ENCODE measurements at places on chromosomes 4 and X. TPM values are rescaled to one million over a fixed set of nuclear protein-coding genes. Genes with fewer than 3 reads are reported as not detected.

- H3K4me1 ChIP-seq = peaks cover 32% of the 10 kb centered on the region
- no peak for DNase-seq
- peak overlapping the region; percentile 41 for H3K27ac ChIP-seq
- H3K36me3 ChIP-seq = peaks cover 12% of the 10 kb centered on the region
Measured at GRCh38 chrX:47576021-47576898, 6.0 kb upstream of the TIMP1 start.

DNA sequence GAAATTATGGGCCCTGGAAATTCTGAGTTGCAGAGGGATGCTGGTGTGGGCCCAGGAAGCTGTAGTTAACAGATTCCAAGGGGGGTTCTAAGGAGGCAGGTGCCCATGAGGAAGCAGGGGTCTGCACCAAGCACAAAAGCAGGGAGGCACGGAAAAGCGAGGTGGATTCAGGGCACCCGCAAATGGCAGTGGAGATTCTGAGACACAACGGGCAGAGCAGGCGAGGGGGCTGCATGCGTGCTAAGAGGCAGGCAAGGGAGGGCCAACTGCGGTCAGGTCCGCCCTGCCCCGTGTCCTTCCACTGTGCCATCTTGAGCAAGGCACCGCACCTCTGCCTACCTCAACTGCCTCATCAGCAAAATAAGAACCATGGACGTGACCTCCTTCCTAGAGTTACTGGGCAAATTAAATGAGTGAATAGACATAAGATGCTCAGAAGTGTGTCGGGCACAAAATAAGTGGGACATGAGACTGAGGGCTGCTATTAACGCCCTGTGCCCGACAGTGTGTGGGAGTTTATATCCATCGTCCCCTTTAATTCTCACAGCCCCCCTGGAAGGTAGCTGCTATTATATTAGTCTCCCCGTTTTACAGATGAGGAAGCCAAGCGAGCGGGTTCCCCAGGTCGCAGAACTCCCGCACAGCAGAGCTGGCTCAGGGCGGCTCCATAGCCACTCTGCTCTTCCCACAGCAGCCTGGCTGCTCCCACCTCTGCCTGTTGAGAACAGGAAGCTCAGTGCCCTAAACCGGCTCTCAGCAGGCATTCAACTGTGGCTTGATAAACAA lies 67.6 kb downstream of the PPP2R2C start:
- H3K4me3 ChIP-seq = no peak overlapping the region
- peaks cover 29% of the 10 kb centered on the region for H3K4me1 ChIP-seq
- DNase-seq = no peak
- no peak overlapping the region for H3K27ac ChIP-seq
- H3K36me3 ChIP-seq = no peaks in the 10 kb centered on the region

- H3K4me1 ChIP-seq = peaks cover 36% of the 10 kb centered on the region
- peak overlapping the region; percentile 12 for H3K4me3 ChIP-seq
- peak overlapping the region; percentile 26 for H3K27ac ChIP-seq
- peaks cover 14% of the 10 kb centered on the region for H3K36me3 ChIP-seq
Measured at GRCh38 chr4:175971388-175972179, 94.1 kb upstream of the WDR17 start.

DNA sequence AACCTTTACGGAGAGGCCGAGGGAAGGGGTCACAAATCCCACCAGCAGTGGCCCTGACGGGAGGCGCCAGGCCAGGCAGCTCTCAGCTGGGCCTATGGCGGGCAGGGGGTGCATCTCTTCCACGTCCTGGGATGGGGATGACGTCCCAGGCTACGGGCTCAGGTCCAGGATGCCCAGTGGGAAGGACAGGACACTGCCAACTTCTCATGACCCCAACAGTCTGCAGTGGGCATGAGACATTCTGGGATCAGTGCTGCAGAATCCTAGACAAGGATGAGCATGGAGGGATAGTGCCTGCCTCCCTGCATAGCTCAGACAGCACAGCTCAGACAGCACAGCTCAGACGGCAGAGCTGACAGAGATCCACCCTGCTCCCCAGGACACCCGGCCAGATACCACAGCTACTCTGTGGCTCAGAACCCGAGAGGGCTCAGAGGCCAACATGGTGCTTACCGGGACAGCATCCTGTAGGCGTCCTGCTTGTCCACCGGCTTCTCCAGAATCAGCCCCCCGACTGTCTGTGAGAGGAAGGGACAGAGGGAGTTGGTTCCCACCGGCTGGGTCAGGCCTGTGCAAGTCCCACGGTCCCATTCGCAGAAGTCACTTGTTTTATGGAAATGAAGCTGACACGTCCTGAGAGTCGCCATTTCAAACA lies 17.3 kb downstream of the ASMTL start:
- no peak overlapping the region for H3K4me3 ChIP-seq
- DNase-seq = peak; percentile 7
- H3K27me3 ChIP-seq = no peaks in the 10 kb centered on the region
- H3K36me3 ChIP-seq = peaks cover 44% of the 10 kb centered on the region
- H3K4me1 ChIP-seq = no peaks in the 10 kb centered on the region
- H3K27ac ChIP-seq = no peak overlapping the region

The CENPU gene
- total RNA-seq = 60.5 TPM

- H3K27me3 ChIP-seq = no peaks in the 10 kb centered on the region
- H3K36me3 ChIP-seq = no peaks in the 10 kb centered on the region
- peaks cover 8% of the 10 kb centered on the region for H3K4me1 ChIP-seq
- DNase-seq = no peak
- no peak overlapping the region for H3K4me3 ChIP-seq
Measured at GRCh38 chr4:154164931-154165839, 326.4 kb downstream of the DCHS2 start.

- no peaks in the 10 kb centered on the region for H3K27me3 ChIP-seq
- H3K4me3 ChIP-seq = no peak overlapping the region
- no peak for DNase-seq
- no peaks in the 10 kb centered on the region for H3K36me3 ChIP-seq
- no peak overlapping the region for H3K27ac ChIP-seq
Measured at GRCh38 chr4:173685831-173686210, 155.8 kb upstream of the HAND2 start.

DNA sequence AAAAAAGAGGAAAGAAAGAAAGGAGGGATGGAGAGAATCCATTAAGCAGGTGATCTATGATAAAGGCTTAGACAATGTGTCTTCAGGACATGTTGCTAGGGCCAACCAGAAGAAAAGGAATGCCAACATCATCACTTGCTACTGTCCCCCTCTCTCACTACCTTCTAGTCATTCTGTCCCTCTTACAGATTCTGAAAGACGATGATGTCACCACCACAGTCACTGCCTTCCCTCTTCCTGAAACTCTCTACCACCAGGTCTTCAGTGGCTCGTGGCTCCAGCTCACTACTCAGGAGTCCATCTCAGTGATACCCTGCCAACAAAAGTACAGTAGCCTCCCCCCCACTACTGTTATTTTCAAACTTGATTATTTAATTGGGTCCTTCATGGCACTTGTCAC lies 64.0 kb downstream of the KCNIP4 start:
- no peak overlapping the region for H3K27ac ChIP-seq
- H3K4me3 ChIP-seq = no peak overlapping the region
- 0 out of 2 replicates have a peak, but pooled peaks cover 5% of the 10 kb centered on the region for H3K4me1 ChIP-seq
- no peak for DNase-seq
- no peaks in the 10 kb centered on the region for H3K27me3 ChIP-seq

The STARD8 gene
- total RNA-seq = 3.1 TPM

The CFAP47 gene
- total RNA-seq = 0.07 TPM

DNA sequence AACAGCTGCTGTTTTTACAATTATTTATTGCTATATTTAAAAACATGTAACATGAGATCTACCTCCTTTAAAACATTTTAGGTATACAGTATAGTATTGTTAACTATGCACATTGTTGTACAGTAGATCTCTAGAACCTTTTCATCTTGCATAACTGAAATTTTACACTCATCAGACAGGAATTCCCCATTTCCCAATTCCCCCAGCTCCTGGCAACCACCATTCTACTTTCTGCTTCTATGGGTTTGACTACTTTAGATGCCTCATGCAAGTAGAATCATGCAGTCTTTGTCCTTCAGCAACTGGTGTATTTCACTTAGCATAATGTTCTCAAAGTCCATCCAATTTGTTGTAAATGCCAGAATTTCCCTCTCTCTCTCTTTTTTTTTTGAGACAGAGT lies 9.7 kb upstream of the LSM6 start:
- peaks cover 6% of the 10 kb centered on the region for H3K27me3 ChIP-seq
- no peak overlapping the region for H3K4me3 ChIP-seq
- DNase-seq = no peak
- no peaks in the 10 kb centered on the region for H3K4me1 ChIP-seq
- no peak overlapping the region for H3K27ac ChIP-seq

DNA sequence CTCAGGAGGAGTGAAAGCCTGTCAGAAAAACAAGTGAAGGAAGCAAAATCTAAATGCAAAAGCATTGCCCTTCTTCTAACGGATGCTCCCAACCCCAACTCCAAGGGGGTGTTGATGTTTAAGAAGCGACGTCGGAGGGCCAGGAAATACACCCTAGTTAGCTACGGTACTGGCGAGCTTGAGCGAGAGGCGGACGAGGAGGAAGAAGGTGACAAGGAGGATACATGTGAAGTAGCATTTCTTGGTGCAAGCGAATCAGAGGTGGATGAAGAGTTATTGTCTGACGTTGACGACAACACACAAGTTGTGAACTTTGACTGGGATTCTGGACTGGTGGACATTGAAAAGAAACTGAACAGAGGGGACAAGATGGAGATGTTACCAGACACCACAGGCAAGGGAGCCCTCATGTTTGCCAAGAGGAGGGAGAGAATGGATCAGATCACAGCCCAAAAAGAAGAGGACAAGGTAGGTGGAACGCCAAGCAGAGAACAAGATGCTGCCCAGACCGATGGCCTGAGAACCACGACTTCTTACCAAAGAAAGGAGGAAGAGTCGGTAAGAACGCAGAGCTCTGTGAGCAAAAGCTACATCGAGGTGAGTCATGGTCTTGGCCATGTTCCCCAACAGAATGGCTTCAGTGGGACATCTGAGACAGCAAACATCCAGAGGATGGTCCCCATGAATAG lies 105.6 kb upstream of the MYOZ2 start:
- H3K27ac ChIP-seq = no peak overlapping the region
- DNase-seq = no peak
- H3K4me3 ChIP-seq = no peak overlapping the region
- H3K27me3 ChIP-seq = no peaks in the 10 kb centered on the region

The CT45A2 gene
- total RNA-seq = not detected

DNA sequence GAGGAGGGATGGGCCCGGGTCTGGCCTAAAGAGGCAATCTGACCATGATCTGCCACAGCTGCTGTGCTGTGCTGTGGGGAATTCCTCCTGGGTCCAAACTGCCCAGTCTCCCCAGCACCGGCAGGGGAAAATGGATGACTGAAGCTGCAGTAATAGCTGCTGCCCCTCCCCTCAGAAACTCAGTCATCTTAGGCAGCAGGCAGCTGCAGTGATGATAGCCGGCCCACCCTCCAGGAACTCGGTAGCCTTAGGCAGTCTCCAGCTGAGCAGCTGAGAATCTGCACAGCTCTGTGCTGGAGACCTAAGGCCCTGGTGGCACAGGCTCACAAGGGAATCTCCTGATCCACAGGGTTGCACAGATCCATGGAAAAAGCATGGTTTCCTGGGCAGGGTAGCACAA lies 113.4 kb upstream of the USP38 start:
- H3K27ac ChIP-seq = no peak overlapping the region
- no peaks in the 10 kb centered on the region for H3K27me3 ChIP-seq
- no peaks in the 10 kb centered on the region for H3K4me1 ChIP-seq
- DNase-seq = no peak
- no peak overlapping the region for H3K4me3 ChIP-seq

The ABCG2 gene
- total RNA-seq = 2.1 TPM

DNA sequence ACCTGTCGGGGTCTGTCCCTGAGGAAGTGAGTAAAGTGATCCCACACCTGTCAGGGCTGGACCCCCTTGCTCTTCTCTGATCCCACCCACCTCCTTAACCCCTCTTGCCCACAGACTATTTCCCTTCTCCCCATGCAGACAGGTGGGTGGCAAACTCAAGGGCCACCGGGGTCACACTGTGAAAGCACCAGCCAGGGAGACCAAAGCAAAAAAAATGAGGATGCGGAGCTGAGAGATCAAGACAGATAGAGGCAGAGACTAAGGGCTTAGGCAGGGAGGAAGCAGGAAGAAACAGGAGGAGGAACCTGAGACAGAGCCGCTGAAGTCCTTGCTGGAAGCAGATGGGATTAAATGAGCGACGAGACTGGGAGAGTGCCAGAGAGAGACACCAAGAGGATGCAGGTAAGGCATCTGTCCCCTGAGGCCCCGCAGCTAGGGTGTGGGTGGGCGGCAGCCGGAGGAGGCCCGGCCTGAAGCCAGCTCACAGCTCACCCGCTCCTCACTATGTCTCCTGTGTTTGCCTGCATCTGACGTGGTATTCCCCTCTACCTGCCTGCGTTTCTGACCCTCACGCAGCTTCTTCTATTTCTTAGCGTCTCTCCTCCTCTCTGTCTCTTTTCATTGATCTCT lies 7.2 kb downstream of the TIMM17B start:
- DNase-seq = no peak
- H3K4me3 ChIP-seq = peak overlapping the region; percentile 70
- peaks cover 4% of the 10 kb centered on the region for H3K27me3 ChIP-seq
- H3K36me3 ChIP-seq = peaks cover 7% of the 10 kb centered on the region
- H3K4me1 ChIP-seq = peaks cover 14% of the 10 kb centered on the region
- H3K27ac ChIP-seq = peak overlapping the region; percentile 84

- H3K36me3 ChIP-seq = no peaks in the 10 kb centered on the region
- H3K27ac ChIP-seq = no peak overlapping the region
- H3K4me3 ChIP-seq = no peak overlapping the region
- H3K4me1 ChIP-seq = 0 out of 2 replicates have a peak, but pooled peaks cover 5% of the 10 kb centered on the region
- H3K27me3 ChIP-seq = no peaks in the 10 kb centered on the region
Measured at GRCh38 chr4:187357045-187357643, 633.5 kb upstream of the FAT1 start.

GRCh38 chrX:9429767-9430166 lies 35.1 kb upstream of the TBL1X start:
- DNase-seq = no peak
- no peaks in the 10 kb centered on the region for H3K27me3 ChIP-seq
- no peak overlapping the region for H3K4me3 ChIP-seq
- peaks cover 7% of the 10 kb centered on the region for H3K4me1 ChIP-seq
- no peak overlapping the region for H3K27ac ChIP-seq

The USP38 gene
- 10.0 TPM for total RNA-seq

The RBM46 gene
- total RNA-seq = 4.2 TPM

Measured in WTC11 (cell line).